ENCODE measurements at places on chromosomes 6 and 20.

DNA sequence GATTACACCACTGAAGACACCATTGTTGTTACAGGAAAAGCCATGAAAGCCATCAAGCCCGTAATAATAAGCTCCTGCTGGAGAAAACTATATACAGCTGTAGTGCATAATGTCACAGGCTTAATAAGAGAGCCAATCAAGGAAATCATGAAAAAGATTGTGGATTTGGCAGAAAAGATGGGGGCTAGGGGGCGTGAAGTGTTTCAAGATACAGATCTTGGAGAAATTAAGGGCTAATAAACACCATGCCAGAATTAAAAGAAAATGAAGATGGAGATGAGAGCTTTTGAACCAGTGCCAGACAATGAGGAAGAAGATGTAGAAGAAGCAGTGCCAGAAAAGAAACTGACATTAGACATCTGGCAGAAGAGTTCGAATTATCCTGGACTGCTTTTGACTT is 43.2 kb upstream of the DTNBP1 start:
- DNase-seq = no peak

GRCh38 chr20:53080969-53081871 is 109.1 kb downstream of the TSHZ2 start:
- no peak for DNase-seq

- DNase-seq = no peak
These were observed 3.3 kb downstream of the FGD2 start for GRCh38 chr6:37008484-37009465.

GRCh38 chr6:158847786-158848185 is 28.6 kb upstream of the EZR start:
- DNase-seq = no peak

DNA sequence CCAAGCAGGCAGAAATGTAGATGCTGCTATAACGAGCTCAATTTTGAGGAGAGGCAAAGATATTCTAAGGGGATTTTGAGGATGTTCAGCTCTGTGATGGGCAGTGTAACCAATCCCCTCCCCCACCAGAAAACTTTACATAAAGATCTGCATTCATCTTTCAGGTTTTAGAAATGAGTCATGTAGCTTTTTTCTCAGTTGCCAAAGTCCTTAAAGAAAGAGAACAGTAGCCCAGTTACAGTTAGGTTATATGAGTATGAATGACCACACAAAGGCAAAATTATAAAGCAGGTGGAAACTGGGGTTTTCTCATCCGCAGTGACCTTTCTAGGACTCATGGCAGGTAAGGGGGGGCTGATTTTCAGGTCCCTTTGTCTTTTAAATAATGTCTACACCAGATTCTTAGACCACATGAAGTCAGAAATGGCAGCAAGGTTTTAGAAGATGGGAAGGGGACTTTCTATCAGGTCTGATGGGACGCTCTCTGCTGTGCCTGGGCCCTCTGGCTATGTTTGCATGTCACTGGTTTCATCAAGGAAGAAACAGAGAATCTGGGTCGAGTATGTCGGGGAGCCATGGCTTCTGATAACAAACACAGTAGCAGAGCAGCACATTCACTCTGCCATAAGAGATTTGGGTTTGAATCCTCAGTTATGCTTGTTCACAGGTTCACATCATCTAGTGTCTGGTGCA is 94.7 kb downstream of the CLIC5 start:
- no peak for DNase-seq

DNA sequence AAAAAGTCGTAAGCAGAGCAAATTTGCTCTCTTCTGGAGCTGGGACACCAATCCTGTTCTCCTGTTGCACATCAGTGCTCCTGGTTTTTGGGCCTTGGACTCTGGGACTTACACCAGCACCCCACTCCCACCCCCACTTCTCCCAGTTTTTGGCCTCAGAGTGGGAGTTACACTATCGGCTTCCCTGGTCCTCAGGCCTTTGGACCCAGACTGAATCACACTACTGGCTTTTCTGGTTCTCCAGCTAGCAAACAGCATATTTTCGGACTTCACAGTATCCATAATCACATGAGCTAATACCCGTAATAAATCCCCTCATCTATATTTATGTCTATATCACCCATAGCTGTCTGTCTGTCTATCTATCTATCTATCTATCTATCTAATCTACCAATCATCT is 23.2 kb upstream of the ASCC3 start:
- DNase-seq = no peak

- DNase-seq = no peak
These were observed 23.4 kb downstream of the ZBTB46 start for GRCh38 chr20:63807654-63808053.

DNA sequence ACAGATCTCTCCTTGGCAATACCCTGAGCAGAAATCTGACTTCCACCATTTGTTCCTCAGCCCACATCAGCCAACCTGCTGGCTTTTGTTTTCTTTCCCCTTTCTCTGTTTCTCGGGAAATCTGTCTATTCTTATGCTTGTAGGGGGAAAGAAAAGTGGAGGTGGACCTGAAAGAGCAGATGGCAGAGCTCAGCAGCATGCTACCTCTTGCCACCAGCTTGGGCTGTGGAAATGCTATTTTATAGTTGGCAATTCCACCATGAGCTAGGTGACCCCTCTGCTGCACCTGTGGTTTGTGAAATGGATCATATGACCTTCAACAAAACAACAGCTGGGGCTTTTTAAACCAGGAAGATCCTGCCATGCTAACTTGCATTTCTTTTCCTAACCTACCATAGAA is 6.8 kb upstream of the SPATS1 start:
- no peak for DNase-seq

DNA sequence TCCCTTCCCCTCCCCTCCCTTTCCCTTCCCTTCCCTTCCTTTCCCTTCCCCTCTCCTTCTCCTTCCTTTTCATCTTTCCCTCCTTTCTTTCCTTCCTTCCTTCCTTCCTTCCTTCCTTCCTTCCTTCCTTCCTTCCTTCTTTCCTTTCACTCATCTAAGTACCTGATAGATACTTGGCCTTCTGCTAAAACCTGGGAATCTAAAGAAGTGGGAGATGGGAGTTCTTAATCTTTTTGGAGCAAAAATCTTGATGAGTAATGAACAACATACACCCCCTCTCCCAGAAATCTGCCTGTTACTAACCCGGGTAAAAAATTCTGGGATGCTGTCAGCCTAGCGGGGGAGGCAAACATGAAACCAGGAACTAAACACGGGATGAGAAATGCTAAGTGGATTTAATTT is 100.7 kb downstream of the VEGFA start:
- DNase-seq = no peak

DNA sequence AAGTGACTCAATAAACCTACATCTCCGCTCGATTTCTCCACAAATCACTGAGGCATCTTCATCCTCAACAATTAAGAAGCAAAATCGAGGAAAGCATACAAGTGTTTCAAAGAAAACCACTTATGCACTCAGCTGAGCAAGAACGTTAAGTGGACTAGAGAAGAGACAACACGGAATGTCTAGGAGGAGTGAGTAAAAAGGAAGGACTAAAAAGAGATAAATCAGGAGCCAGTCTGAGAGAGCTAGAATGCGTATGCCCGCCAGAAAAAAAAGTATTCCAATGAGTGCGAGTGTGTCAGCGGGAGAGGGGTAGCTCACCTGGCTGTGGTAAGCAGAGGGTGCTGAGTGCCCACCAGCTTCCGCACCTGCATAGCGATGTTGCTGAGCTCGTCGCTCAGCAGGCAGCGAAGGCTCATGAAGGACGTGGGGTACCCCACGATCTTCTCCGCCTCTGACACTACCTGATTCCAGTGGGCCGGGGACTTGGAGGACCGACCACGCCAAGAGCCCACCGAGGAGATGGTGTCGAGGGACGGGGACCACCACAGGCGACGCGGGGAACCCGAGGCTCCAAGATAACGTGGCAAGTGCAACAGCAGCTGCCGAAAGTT is 587 bp downstream of the PDSS2 start:
- DNase-seq = peak; percentile 31

GRCh38 chr20:1163653-1164052 is 21.1 kb downstream of the TMEM74B start:
- DNase-seq = no peak

GRCh38 chr6:53546281-53546680 is 1.4 kb upstream of the GCLC start:
- no peak for DNase-seq

DNA sequence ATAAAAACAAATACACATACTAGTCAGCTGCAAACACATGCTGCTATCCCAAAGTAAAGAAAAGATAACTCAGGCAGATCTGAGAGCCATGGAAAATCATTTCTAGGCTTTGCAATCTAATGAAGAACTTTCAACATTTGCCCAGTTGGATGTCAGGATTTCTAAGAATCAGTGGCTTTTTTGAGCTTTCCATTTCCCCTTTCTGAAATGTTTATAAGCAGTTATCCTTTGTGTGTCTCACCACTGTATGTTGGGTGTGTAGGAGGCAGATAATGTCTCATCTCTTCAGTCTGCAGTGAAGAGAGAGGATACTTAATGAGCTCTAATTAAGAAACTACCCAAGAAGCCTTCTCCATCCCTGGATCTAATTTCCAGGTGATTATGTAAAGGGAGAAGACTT is 43.6 kb downstream of the RGS17 start:
- DNase-seq = no peak

- DNase-seq = no peak
These were observed 145.3 kb upstream of the NRN1 start for GRCh38 chr6:6152060-6152459.

DNA sequence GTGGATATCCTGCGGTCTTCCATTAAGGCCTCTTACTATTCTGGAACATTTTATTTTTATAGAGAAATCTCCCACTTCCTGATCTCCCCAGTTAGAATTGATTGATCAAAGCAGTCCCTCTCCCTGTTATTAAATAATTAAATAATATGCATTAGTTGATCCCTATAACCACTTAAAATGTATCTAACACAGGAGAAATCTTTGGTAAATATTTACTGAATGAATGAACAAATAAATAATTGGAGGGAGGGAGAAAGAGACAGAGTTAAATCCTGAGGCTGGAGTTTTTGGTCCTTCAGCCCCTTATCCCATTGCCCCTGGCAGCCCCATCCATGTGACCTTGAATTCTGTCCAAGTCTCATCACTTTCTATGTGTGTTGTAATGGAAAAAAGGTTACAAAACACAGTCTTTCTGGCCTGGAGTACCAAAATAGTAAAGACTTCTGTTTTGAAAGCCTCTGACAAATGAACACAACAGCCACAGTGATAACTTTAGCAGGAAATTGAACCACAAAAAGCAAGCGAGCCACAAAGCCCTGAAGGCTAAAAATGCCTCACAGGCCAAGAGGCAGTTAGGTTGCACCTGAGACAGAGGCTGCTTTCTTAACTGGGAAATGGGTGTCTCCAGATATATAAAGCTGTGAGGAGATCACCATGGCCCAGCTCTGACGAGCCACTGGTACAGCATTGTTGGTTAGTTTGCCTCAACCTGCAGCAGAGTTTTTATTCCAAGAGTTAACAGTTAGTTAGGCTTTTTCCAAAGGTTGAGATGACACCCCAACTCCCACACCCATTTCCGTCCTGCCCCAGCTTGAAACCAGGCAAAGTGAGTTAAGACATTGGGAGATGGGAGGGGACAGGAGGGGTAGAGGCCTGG is 11.3 kb downstream of the NT5E start:
- no peak for DNase-seq

DNA sequence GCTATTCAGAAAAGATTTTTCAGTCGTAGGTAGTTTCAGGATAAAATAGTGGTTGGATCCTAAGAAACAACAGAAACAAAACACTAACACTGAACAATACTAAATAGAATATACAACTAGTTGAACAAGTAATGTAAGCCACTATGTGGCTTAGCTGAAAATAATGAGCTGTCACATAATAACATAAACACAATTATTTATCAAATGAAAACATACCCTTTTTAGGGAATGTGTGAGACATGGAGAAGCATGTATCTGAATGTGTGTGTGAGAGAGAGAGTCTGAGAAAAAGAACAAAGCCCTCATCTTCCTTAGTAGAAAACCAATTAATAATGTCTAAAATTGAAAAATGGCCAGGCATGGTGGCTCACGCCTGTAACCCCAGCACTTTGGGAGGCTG is 122.6 kb upstream of the LOC128125822 start:
- DNase-seq = no peak

DNA sequence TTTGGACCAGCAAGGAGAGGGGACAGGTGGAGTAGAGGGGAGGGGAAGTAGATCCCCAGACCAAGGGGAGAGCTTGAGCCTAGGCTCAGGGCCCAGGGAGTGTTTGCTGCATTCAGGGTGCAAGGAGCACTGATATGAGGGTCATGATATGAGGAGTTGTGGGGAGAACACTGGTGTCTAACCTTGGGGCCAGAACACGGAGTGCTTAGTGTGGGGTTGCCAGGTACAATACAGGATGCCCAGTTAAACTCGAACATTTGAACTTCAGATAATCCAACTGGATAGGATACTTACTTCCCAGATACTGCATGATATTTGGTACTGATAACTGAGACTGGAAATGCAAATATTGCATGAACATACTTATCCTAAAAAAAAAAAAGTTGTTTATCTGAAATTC is 2.4 kb downstream of the SLC22A1 start:
- DNase-seq = no peak

DNA sequence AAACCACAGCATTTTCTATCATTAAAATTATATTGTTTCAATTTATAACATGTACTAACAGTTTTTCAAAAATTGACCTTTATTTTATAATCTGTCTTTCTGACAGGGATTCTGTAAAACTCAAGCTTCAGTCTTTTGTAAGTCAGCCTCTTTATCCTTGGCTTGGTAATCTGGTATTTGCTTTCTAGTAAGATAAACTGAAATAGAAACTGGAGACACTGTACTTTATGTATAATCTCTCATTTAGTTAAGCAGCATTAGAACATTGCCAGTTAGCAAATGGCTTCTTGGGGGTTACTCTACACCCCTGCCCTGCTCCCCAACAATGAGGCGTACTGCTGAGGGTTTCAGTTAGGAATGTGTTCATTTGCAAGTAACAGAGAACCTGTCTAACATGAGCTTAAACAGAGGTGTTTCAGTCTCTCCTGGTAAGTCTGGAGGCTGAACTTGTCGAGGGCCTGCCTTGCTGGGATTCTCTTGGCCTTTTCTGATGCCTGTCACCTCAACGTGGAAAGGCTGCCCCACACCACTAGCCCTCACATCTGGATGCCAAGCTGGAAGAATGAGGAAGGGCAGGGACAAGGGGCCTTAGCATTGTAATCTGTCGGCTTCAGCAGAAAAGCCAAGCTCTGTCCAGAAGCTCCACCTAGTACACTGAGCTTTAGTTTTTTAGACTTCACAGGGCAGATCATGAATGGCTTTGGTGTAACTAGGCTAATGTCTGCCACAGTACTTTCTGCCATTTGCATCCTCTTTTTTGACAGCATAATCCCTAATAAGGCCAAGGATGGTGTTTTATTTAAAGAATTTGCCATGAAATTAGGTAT is 34.8 kb downstream of the SH3BGRL2 start:
- DNase-seq = no peak

DNA sequence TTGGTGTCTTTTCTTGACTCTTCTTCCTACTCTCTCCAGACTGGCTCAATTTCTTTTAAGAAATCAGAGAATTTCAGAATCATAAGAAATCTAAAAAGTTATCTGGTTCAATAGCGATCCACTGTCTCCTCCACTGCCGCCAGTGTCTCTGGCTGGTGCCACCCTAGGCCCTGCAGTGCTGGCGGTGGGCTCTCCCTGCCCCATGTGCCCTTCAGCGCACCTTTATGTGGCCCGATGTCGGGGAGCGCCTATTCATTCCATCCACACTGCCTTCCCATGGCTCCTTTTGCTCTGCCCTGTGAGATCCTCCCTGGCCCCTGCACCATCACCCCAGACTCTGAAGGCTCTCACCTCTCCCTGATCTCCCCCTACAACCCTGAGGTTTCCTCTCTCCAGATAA is 62.8 kb downstream of the TBXT start:
- no peak for DNase-seq

- no peak for DNase-seq
These were observed 7.7 kb upstream of the KIZ start for GRCh38 chr20:21118138-21118537.

GRCh38 chr6:130958468-130958867 is 104.6 kb downstream of the EPB41L2 start:
- DNase-seq = no peak

- DNase-seq = no peak
These were observed 115.6 kb upstream of the HCRTR2 start for GRCh38 chr6:55058682-55059081.

All from tongue (tissue), 3 donors.